SK-N-SH (cell line): ENCODE measurements at places on chromosomes 3 and 15.
A peak's percentile ranks its signal among the peaks of the same experiment; 100 is the strongest.

DNA sequence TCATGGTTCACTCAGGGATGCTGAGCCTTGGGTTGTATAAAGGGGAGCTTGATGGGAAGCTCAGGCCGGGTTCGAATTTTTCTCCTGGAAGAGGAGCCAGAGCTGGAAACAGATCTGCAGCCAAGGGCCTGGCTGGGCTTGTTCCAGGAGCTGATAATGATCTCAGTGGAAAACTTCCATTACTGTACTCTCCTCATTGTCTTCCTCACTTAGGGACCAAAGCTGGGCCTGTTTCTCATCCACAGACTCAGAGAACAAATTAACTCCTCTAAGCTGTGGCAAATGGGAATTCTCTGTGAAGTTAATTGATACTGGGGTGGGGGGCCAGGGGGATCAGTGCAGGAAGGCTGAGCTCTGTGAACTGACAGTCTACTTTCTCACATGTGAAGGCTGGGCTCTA, 92.0 kb downstream of the PRICKLE2 start:
- peak; percentile 48 for DNase-seq
- no peaks in the 10 kb centered on the region for H3K36me3 ChIP-seq
- H3K4me1 ChIP-seq, result peaks cover 25% of the 10 kb centered on the region
- peak overlapping the region; percentile 64 for H3K27ac ChIP-seq
- no peak overlapping the region for H3K4me3 ChIP-seq
- H3K27me3 ChIP-seq, result no peaks in the 10 kb centered on the region

DNA sequence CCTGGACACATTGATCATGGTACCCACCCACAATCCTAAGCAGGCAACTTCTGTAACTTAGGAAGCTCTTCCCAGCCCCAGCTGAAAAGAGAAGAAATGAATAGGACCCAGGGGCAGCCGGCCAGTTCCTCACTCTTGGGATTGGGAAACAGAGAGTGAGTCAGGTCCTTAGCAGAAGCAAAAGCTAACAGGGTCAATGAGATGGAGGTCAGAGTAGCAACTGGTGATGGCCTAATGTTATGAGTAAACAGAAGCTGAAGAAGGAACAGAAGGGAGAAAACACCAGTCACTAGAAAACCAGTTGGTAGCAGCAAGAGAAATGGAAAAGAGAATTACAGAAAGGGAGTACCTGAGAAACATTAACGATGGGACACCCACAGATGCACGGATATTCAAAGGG, 20.0 kb downstream of the RIOX2 start:
- no peaks in the 10 kb centered on the region for H3K4me1 ChIP-seq
- H3K4me3 ChIP-seq, result no peak overlapping the region
- no peak for DNase-seq
- H3K36me3 ChIP-seq, result peaks cover 39% of the 10 kb centered on the region
- no peak overlapping the region for H3K27ac ChIP-seq

- DNase-seq, result peak; percentile 38
- no peaks in the 10 kb centered on the region for H3K27me3 ChIP-seq
- H3K36me3 ChIP-seq, result no peaks in the 10 kb centered on the region
- H3K27ac ChIP-seq, result no peak overlapping the region
Observed at GRCh38 chr3:17258823-17259436, 374.2 kb downstream of the PLCL2 start.

GRCh38 chr3:58034738-58035523, 26.7 kb downstream of the FLNB start:
- no peak for DNase-seq
- peak overlapping the region; percentile 38 for H3K27ac ChIP-seq
- peaks cover 8% of the 10 kb centered on the region; the same call in 1 of the 2 replicates for H3K4me1 ChIP-seq
- H3K27me3 ChIP-seq, result no peaks in the 10 kb centered on the region
- no peaks in the 10 kb centered on the region for H3K36me3 ChIP-seq

DNA sequence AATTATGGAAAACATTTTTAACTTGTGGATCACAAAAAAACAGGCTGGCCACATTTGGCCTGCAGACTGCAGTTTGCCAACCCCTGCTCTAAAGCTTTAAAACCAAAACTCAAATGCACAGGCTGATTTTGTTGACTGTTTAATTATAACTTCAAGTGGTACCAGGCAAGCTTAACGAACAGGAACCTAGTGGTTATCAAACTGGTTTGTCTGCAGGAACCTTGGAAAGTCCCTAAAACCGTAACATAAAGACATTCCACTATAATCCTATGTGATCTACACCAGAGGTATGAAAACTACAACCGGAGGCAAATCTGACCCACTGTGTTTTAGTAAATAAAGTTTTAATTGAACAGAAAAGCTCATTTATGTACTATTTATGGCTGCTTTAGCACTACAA, 52.4 kb downstream of the TBL1XR1 start:
- no peaks in the 10 kb centered on the region for H3K36me3 ChIP-seq
- H3K4me1 ChIP-seq, result peaks cover 32% of the 10 kb centered on the region
- no peak overlapping the region for H3K27ac ChIP-seq
- H3K4me3 ChIP-seq, result no peak overlapping the region
- DNase-seq, result no peak
- H3K27me3 ChIP-seq, result no peaks in the 10 kb centered on the region

DNA sequence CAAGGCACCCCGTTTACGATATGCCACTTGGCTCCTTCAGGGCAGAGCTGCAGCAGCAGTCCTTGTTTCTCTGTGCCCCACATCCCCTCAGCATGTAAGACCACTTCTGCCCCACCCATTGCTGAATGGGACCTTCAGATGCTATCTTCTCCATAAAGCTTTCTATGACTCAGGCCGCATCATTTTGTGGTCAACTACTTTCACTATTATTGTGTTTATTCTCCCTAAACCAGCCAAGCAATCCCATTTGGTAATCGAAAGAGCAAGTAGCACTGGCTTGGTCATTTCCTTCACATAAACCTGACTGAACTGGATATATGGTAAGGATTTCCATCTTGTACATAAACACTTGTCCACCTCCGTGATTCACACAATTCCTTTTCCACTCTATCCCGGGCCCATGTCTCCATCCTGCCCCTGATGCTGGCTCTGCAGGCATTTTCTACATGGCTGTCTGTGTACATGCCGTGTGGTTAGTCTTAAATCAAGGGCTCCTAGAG, 25.7 kb downstream of the LIPC start:
- H3K27ac ChIP-seq, result no peak overlapping the region
- H3K4me1 ChIP-seq, result peaks cover 2% of the 10 kb centered on the region; the same call in 1 of the 2 replicates
- no peak for DNase-seq
- no peaks in the 10 kb centered on the region for H3K36me3 ChIP-seq

DNA sequence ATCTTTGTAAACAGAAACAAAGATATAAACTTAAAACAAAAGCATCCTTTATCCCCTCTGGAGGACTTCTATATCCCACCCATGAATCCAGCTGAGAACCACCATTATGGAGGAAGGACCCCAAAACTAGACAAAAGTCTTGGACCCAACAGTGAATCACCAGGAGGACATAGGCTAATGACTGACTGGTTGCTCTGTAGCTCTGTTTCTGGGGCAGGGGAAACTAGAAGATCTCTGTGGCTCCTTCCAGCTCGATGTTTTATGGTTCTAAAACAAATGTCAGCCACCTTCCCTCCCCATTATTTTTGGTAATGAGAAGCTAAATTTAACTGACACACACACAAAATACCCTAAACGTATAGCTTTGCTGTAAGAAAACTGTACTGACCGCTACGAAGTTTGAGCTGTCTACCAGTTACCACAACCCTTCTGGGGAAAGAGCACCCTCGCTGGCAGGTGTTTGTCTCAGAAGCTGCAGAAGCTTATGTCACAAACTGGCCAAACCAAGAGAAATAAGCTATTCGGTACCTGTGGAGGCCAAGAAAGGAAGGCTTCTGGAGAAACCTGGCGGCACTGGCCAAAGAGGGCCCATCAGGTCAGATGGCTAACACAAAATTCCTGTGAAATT, 36.4 kb downstream of the MB21D2 start:
- H3K27ac ChIP-seq, result no peak overlapping the region
- H3K4me3 ChIP-seq, result no peak overlapping the region
- H3K36me3 ChIP-seq, result peaks cover 5% of the 10 kb centered on the region
- no peaks in the 10 kb centered on the region for H3K27me3 ChIP-seq
